ENCODE measurements at places on chromosomes 2 and 18.

GRCh38 chr2:102698369-102699111 lies 63.3 kb upstream of the TMEM182 start:
- no peak for DNase-seq

GRCh38 chr2:46296216-46296839 lies 879 bp upstream of the EPAS1 start:
- peak; percentile 47 for DNase-seq

DNA sequence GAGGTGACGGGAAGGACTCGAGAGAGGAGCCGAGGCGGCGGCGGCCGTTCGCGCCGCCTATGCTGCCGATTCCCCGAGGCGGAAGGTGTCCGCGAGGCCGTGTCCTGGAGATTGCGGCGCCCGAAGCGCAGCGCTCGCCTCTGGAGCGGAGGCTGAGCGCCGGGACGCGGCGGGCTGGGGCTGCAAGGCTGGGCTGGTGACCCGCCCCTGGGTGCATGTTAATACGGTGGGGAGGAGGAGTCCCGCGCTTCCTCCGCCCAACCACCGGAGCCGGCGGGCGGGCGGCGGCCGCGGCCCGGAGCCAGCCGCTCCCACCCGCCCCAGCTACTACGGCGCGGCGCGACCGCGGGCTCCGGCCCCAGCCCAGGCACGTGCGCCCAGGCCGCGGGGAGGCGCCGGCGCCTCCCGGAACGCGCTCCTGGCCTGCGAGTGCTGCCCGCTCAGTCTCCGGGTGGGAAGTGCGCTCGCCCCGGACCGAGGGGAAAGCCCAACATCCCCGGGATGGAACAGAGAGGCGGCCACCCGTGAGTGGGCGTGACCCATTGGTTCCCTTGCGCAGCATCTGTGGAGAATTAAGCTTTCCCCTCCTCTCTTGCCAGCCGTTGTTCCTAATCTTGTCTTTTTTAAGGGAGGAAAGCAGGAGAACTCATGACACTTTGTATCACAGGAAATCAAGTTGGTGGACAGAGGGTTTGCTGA lies at the start of gene DLGAP1:
Gene DLGAP1, minus strand, starts transcription at position 195 of the 699 bp plus-strand sequence.
- DNase-seq: peak; percentile 16

- DNase-seq: peak; percentile 85
These were observed 158.3 kb downstream of the LDLRAD4 start for GRCh38 chr18:13376841-13377351.

DNA sequence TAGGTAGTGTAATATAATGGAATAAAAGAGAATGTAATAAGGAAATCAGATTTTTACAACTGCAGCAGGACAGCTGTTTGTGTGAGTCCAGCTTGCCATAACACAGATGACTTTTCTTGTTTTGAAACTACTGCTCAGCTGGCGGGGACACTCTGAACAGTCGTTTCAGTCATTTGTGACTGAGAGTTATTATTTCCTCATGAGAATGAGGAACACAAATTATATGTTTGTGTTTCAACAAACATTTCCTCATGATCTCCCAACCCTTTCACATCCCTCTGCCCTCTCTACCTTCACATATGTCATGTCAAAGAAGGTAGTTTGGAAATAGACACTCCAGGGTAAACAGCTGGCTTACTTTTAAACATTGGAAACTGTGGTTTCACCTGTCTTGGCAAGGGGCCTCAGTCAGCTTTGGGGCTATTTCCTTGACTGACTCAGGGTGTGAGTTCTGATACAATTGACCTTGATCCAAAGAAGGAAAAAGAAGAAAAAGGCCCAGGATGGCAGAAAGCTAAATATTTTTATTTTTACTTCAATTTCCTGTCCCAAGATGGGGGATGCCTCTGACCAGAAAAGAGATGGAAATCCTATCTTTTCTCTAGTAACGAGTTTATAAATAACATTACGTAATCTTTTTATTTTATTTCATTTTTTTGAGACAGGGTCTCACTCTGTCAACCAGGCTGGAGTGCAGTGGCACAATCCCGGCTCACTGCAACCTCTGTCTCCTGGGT lies 593 bp downstream of the SP140L start:
- peak; percentile 53 for DNase-seq

DNA sequence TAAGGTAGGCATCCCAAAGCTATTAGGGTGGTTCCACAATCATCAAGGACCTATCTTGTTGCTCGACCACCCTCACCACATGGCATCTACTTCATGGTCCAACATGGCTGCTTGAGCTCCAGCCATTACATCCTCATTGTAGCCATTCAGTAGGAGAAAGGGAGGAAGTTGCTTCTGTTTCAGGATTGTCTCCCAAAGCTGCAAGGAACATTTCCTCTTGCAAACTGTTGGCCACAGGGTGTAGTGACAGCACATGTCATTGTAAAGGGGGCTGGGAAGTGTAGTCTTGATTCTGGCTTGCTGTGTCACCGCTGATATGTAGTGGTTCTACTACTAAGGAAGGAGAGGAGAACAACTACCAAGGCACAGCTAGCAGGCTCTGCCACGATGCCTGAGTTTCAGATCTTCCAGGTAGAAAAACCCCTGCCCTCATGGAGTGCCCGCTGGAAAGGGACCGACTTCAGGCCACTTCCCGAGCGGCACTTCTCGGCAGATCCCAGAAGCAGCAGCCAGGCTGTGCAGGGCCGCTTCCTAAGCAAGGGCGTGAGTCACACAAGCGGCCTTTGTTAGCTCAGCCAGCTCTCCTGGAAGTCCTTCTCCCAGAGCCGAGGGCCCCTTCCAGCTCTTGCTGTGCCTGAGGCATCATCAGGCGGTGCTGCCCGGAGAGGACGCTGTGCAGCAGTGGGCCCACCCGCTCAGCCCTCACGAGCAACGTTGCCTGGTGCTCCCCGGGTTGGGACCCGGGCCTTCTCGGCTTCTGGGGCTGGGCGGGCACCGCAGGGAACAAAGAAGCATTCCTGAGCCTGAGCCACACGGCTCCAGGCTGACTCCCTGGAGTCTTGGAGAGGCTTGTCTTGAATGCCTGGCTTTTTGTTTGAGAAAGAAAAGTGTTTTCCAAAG lies 58.2 kb downstream of the HS6ST1 start:
- DNase-seq: no peak

GRCh38 chr18:55136258-55136657 lies 177.0 kb upstream of the CCDC68 start:
- no peak for DNase-seq

DNA sequence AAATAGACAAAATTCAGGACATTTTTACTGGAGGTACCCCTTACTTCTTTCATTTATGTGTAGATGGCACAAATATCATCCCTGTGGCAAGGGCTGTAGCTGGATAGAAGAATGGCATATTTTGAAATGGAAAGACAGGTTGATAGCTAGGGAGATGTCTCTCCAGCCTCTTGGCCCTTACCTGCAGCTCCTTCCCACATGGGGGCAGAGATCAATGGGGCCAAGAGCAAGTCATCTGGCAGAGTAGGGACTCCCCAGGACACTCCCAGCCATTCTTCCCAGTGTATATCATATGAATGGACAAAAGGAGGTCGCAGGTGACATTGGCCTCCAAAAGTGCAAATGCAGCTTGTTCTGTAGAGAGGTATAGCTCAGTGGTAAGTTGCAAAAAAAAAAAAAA lies 192.2 kb upstream of the ATP5MC3 start:
- DNase-seq: no peak

GRCh38 chr2:199739413-199740110 lies 111.4 kb downstream of the FTCDNL1 start:
- peak; percentile 81 for DNase-seq

DNA sequence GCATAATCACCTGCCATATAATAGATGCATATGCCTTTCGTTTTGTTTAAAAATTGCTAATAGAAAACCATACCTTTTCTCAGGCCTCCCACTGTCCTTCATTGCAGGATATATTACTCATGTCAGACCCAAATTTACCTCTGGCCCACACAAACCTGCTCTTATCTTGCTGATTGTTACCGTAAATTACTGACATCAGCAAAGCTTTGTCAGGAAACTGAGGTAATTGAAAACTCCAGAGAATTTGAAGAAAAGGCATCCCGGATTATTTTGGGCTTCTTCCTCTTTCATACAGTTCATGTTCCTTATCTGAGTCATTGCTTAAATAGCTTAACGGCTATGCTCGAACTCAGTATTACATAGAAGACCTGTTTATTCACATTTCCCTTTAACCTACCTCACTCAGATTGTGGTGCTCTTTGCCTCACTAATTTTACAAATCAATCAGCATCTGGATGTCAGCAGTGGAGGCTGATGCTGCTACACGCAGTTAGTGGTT lies 145.7 kb downstream of the ZEB2 start:
- DNase-seq: no peak

- no peak for DNase-seq
These were observed 307.6 kb downstream of the RIT2 start for GRCh38 chr18:42807887-42808286.

GRCh38 chr2:105778080-105778607 lies 33.4 kb downstream of the NCK2 start:
- DNase-seq: no peak

DNA sequence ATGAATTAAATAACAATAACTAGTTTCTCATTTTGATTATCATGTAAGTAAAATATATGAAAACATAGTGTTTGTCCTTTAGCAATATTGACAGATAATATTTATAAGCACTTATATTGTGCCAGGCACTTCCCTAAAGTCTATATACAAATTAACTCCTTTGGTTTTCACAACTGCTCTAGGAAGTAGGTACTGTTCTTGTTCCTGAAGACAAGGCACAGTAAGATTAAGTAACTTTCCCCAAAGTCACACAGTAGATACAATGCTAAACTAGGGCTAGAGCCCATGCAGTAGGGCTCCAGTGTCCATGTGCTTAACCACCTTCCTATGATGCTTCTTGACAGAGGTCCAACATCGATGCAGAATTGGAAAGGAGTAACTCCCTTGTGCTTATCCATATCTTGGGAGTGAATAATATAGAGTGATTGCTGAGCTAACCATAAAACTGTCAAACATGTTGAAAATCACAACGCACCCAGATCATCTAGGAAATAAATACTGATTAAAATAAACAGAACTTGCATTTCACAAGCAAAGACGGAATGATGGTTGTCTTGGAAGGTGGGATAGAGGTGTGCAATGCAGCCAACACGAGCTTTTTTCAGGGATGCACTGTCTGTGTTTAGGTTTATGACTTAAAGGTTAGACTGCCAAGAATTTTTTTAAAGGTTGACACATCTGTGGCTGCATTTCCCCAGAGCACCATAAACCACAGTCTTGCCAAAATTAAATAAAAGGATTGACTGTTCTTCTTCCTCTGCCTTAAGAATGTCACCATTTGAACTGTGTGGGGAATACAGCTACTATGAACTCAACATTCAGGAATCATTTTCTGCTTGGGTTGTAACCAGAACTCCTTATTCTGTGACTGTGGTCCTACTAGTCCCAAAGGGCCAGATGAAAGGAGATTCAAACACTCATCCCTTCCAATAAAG lies 80.8 kb downstream of the ANKRD44 start:
- DNase-seq: no peak

DNA sequence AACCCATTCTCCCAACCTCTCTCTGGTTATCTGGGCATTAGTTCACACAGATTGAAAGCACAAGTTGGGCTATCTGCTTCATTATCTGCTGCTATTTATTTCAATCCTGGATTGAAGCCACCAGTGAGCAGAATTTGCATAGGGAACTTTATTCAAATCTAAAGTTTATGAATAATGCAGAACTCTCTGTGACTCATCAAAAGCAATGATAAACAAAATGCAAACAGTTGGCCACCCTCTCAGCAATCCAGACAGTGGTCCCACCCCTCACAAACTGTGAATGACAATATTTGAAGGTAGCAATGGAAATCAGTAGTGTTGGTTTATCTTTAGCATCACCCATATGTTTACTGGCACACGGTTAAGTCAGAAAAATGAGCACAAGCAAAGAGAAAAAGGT lies 106.8 kb upstream of the TMEM178A start:
- DNase-seq: no peak

- no peak for DNase-seq
These were observed 10.3 kb downstream of the ARL5A start for GRCh38 chr2:151817929-151818328.

DNA sequence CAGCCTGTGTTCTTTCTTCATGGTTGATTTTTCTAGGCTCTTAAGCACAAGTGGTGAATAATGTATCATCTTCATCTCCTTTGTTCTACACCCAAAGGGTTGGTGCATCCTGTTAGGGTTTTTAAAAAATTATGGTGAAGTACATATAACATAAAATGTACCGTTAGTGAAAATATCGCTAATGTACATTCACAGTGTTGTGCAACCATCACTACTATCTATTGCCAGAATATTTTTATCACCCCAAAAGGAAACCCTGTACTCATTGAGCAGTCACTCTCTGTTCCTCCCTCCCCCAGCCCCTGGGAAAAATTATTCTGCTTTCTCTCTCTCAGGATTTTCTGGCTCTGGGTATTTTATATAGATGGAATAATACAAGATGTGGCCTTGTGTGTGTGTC lies 98.5 kb downstream of the PRKCE start:
- no peak for DNase-seq

DNA sequence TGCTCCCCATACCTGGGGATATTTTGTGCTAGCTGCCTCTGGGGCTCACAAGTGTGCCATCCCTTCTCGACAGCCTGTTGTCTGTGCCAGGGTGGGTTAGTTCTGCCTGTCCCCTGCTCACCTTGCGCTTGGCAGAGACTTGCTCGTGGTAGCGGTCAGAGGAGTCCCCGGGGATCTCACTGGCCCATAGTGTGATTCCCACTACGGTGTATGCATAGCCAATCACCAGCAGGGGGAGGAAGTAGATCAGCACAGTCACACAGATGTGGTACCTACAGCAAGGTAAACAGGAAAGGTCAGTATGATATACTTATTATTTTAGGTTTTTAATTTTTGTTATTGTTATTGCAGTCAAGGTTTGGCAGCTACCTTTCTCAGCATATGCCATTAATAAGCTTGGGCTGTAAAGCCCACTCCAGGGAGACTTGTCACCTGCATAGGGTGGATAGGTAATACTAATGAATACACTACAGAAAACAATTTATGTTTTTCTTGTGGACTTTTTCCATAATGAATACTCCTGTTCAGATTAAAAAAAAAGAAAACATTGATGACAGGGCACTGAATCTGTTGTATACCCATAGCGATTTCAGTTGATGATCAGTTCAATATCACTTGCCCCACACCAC lies 95.2 kb downstream of the POLE4 start:
- DNase-seq: peak; percentile 14

- no peak for DNase-seq
These were observed 61.4 kb downstream of the SOS1 start for GRCh38 chr2:39059366-39059952.

DNA sequence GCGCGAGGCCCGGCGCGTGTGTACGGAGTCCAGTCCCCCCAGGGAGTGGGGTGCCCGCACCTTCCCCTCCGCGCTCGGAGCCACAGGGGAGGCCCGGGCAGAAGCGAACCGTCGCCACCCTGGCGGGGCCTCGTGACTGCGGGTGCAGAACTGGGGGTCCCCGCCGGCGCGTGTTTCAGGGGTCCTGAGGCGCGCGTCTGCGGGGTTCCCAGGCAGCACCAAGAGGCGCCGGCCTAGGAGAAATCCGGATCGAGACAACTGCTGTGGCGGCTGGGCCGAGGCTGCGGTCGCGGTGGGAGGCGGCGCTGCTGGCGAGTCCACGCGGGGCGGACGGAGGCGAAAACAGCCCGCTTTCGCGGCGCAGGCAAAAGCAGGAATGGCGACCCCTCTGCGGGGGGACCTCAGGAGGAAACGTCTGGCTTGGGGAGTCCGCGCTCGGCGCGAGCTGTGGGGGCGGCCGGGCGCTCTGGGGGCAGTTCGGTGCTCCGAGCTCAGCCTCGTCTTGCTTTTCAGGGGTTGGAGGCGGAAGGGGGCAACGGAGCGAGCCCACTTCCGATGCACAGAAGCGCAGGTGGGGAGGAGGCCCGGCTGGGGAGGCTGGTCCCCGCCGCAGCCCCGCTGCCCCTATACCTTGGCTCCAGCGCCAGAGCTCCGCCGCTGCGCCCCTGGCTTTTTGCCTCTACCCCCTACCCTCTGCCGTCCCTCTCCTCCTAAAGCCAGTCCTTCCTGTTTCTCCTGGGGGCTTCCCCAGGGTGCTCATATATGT lies 81.5 kb upstream of the LDLRAD4 start:
- DNase-seq: peak; percentile 54

GRCh38 chr2:159738509-159739390 lies 26.4 kb downstream of the MARCHF7 start:
- DNase-seq: no peak
